ENCODE measurements at places on chromosomes 5 and 9.

DNA sequence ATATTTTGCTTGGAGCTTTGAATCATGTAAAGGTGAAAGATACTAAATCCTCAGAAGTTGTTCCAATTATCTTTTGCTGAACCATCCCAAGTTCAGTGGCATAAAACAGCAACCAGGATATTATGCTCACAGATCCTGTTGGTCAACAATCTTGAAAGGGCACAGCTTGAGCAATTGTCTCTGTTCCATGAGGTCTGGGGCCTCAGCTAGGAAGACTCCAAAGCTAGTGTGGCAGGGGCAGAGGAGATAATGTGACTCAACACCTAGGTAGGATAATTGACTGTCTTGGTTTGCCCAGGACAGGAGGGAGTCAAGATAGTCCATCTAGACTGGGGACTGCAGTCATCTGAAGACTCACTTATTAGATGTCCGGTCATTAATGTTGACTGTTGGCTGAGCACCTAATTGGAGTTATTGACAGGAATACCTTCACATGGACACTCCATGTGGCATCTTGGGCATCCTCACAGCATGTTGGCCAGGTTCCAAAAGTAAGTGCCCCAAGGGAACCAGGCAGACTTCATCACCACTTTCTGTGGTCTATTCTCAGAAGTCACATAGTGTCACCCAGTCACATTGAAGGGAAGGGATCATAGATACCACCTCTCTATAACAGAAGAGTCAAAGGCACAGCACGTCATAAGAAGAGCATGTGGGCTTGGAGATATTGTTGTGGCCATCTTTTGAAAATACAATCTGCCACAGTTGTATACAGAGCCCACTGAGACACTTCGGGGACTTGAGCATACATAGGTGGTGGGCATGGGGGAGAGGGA lies 88.4 kb upstream of the GPBP1 start:
- DNase-seq = no peak

DNA sequence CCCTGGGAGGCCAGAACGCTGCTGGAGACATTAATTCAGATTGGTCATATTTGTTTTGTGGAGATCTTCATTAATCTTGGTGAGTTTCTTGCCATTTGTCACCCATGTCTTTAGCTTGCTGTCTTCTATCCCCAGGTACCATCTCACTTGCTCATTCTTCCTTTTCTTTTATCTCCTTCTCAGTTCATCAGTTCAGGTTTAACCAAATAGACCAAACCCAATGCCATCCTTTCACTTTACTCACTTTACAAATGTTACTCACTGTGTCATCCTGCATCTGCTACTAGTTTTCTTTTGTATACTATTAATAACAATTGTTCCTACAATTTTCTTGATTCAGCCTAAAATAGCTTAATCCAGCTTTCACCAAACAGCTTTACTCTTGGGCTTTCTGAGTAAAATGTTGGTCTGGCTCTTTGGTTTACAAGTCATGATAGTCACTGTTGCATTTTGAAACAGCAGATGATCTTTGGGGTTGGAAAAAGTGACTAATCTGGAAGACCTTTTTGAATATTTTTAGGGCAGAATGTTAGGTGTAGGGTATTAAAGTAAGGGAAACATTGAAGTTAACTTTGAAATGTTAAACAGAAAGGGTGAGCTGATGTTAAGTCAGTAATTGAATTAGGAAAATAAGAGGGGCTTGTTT lies 246.9 kb downstream of the ZSWIM6 start:
- DNase-seq = no peak

DNA sequence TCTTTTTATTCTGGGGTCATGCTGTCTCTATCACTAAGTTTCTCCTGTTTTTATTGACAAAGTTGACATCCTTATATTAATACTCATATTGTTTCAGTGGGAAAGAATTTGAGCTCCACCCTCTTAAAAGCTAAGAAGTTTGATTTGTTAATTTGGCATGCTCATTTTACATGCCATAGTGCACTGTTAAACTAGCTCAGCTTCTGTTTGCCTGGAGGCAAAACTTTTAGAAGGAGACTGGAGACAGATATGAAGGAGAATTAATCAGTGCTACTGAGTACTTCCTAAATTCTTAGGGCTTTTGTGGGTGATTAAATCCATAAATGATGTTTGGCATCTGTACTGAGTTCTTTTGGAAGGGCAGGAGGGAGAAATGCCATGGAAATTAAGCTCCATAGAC lies 138.9 kb downstream of the NTRK2 start:
- DNase-seq = no peak

DNA sequence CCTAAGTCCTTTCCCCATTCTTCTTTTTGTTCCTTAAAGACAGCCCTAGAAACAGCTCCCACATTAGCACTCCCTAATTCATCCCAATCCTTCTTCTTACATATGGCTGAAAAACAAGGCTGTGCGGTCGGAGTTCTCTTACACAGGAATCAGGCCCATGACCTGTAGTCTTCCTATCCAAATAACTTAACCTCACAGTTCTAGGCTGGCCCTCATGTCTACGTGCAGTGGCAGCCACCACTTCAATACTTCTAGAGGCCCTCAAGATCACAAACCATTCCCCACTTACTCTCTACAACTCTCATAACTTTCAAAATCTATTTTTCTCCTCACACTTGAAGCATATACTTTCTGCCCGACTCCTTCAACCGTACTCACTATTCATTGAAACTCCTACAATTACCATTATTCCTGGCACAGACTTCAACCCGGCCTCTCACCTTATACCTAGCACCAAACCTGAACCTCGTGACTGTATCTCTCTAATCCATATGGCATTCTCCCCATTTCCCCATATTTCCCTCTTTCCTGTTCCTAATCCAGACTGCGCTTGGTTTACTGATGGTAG lies 59.3 kb downstream of the RAPGEF6 start:
- DNase-seq = no peak

DNA sequence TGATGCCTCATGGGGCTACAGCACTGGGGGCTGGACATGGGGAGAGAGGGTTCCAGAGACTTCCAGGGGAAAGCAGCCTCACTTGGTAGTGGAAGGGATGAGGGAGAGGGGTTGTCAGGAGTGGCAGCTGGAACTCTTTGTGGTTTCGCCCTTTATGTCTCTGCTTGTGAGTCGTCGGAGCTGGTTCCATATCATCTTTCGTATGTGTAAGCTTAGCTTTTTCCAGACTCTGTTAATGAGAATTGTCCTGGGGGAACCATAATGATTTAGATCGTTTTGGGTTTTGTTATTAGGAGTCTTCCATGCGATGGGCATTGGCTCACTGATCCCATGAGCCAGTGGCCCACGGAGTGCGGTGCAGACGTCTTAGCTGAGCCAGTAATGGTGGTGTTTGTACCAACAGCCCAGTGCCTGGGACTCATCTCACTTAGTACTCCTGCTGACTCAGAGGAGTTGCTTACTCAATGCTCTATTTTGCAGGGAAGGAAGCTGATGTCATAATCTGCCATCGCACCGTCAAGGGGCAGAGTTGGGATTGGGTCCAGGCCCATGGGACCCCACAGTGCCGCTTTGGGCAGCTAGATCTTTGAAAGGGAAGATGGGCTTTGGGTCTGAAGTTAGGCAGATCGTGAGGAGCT lies 48.5 kb downstream of the NEK6 start:
- DNase-seq = peak; percentile 88

GRCh38 chr9:38432922-38433510 lies 8.8 kb upstream of the IGFBPL1 start:
- DNase-seq = peak; percentile 49

DNA sequence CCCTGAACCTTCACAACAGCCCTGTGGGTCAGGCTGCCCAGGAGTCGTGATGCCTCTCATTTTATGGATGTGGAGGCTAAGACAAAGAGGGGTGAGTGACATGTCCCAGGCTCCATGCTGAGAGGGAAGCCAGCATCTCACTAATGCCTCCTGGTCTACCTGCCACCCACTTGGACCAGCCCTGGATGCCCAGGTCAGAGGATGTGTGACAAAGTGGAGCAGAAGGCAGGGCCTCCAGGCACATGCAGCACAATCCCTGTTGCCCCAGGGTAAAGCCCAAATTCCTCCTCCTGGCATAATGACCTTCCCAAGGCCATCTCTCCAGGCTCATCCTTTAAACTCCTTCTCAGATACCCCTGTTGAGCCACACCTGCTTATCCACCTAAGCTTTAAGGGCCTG lies 51.4 kb upstream of the XPA start:
- no peak for DNase-seq

- DNase-seq = no peak
Measured at GRCh38 chr5:95940758-95941682, 20.6 kb downstream of the ELL2 start.

DNA sequence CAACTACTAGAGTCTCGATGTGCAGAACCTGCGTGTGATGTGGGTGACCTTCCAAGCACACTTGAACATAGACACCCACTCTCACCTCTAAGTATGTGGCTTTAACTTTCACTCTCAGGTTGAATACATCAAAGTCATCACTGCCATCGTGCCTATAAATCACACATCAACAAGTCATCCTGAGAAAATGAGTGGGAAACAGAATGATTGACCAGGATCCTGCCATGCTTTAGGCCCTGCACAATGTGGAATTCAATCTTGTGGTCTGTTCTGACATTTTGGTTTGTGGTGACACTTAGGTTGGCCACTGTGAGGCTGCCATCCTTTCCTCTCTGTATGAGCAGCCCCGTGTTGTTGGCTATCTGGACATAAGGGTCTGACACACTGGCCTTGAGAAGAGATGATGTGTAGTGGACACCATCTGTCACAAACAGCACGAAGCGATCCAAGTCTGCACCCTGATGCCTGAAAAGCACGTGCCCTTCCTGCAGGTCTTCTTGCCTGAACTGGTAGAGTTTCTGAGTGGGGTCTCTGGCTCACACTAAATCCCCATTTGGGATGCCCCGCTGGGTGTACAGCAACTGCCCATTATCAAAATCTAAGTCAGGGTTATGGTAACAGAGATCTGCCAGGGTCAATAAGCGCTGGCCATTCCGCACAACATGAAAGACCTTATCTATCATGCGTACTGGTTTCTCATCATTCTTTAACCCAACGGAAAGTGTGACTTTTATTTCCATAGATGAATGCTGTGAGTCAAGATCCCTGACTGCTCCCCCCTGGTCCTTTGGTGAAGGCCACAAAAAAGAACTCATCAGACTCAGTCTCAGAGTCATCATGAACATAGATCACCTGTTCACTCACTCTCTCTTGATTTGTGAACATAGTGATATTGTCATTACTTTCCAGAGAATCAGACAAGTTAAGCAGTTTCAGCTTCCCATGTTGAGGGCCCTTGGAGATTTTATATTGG lies 116.6 kb downstream of the ESM1 start:
- DNase-seq = no peak

GRCh38 chr9:35619800-35620158 lies 1.6 kb upstream of the CD72 start:
- no peak for DNase-seq

- DNase-seq = no peak
Measured at GRCh38 chr5:42360616-42361314, 62.5 kb upstream of the GHR start.

All from dermis microvascular lymphatic vessel endothelial cell (primary cell).